ENCODE measurements at places on chromosomes 13 and 19.

GRCh38 chr19:57010541-57010940 is 109.2 kb upstream of the USP29 start:
- no peak for DNase-seq

DNA sequence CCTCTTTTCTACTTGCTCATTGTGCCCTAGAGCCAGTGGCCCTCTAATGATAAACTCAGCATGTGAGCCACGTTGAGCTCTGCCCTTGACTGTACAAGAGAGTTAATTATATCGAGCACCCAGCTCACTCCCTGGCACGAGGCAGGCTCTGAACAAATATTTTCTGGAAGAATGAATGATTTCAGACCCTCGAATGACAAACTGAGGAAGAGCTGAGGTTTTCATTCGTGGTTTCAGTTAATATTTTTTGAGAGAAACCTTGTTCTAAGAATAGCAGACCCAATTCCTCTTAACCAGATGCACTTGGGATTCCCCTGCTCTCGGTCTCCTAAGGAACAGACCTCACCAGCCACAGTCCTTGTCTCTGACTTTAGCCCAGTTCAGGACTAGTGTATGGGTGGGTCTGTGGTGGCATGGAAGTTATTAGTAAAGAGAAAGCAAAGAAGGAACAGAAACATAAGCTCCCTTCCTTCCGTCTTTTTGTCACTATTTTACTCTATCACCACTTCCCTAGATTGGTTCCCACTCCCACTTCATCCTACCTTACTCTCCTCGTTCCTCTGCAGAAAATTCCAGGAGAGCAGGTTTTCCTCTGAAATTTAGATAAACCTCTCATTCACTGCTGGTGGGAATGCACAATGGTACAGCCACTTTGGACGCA is 22.1 kb upstream of the WDFY2 start:
- no peak for DNase-seq

DNA sequence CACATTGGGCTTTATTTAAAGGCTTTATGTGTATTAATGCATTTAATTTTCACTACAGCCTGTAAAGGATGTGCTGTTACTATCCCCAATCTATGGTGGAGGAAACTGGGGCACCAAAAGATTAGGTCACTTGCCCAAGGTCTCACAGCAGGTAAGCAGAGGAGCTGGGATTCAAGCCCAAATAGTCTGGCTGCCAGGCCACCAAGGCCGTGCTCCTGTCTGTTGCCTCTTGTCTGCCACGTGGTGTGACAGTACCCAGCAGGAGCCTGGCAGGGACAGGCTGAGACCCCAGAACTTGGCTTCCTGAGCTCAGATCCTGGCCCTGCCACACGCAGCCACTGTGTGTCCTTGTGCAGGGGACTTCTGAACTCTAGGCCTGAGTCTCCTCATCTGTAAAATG is 4.5 kb downstream of the NTN5 start:
- no peak for DNase-seq

DNA sequence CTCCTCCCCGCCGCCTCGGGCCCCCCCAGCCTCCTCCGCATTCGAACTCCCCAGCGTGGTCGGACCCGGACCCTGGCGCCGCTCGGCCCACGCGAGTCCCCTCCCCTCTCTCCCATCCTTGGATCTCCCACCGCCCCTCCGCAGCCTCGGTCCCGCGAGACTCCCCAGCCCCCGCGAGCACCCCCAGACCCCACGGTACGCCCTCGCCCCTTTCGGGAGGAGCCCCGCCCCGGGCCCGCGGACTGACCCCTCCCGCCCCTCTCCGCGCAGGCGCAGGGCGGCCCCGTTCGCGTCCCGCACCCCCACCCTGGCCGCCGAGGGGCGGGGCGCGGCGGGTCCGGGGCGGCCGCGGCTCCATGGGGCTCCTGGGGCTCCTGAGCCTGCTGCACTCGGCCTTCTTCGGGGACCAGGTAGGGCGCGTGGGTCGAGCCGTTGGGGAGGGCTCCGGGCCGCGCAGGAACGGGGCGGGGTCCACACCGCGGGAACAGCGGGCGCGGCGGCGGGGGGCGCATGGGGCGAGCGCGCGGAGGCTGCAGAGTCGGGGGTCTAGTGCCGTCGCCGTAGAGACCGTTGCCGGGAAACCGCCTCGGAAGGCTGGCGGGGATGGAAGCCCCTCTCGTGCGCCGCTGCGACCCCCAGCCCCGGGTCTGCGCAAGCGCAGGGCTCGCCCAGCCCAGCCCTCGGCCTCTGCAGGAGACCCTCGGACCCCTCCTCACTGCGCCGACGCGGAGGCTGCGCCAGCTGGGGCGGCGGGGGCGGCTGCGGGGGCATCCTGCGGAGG is 3.8 kb upstream of the APC2 start:
- DNase-seq: no peak

DNA sequence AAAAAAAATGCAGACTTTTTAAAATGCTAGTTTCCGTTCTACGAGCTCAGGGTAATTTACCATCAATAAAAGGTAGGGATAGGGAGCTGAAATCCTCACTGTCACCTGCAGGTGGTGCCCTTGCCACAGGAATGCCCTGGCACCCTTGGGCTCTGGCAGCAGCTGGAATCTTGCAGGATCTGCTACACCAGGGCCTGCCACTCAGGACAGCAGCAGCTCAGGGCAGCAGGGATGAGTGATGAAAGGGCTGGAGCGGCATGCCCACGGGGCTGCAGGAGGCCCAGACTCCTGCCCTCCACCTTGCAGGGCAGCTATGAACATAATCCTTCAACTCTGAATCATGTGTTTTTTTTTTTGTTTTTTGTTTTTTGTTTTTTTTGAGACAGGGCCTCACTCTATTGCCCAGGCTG is 54.0 kb downstream of the GNG7 start:
- peak; percentile 74 for DNase-seq

GRCh38 chr13:106296723-106297122 is 238.7 kb downstream of the EFNB2 start:
- no peak for DNase-seq
